ENCODE measurements at places on chromosomes 13 and 19.

- DNase-seq: no peak
Measured at GRCh38 chr13:73598020-73598712, 536.0 kb downstream of the KLF12 start.

- DNase-seq: no peak
Measured at GRCh38 chr13:83221813-83222241, 660.4 kb downstream of the SLITRK1 start.

DNA sequence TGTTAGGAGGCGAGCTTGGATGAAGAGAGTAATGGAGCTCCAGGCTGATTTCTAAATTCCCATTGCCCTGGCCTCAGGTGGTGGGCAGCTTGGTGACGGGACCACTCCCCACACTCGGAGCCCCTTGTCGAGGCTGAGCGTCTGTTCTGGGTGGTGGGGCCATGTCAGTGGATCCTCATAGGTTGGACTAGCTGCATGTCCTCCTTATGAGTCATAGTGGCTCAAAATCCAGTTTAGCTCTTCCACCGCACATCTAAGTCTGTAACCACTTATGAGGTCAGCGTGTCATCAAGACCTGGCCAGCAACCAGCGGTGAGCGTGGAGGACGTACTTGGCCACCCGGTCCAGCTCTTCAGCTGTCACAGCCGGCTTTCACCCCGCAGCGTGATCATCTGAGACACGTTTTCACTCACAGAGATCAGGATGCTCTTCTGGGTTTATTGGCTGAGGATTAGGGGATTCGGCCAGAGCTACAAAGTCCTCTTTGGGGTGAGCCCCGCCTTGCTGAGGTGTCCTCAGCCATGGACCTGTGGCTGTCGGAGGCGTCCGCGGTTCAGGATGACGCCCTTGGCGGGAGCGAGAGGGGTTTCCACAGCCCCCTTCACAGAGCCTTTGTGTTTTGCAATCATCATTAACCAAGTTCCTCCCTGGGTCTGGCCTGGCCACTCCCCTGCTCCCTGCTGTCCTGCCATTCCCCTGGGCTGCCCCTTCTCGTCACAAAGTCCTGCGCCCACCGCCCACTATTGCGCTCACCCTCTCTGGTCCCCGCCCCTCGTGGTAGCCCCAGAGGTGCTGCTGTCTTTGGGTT, 41.9 kb downstream of the ADPRHL1 start:
- DNase-seq: no peak

- DNase-seq: no peak
Measured at GRCh38 chr13:48443442-48444208, 30.7 kb upstream of the LPAR6 start.

DNA sequence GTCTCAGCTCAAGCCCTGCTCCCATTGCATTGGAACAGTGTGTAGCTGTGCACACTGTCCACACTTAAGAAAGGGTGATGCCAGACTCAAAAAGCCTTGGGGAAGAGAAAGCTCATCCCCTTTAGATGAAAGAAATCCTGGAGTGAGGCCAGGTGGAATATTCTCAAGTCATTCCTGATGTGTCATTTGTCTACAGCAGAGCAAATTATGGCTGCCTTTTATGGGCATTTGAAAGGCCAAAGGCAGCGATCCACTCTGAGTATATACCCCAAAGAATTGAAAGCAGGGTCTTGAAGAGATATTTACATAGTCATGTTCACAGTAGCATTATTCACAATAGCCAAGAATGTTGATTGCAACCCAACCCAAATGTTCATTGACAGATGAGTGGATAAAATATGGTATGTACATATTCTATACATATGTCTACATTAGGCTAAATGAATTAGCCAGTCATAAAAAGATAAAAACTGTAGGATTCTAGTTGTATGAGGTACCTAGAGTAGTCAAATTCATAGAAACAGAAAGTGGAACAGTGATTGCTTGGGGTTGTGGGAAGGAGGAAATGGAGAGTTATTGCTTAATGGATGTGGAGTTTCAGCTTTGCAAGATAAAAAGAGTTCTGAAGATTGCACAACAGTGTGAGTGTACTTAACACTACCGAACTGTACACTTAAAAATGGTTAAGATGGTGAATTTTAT, 214.9 kb downstream of the KCNRG start:
- no peak for DNase-seq

GRCh38 chr13:73162912-73163911, 104.4 kb downstream of the KLF5 start:
- DNase-seq: no peak

DNA sequence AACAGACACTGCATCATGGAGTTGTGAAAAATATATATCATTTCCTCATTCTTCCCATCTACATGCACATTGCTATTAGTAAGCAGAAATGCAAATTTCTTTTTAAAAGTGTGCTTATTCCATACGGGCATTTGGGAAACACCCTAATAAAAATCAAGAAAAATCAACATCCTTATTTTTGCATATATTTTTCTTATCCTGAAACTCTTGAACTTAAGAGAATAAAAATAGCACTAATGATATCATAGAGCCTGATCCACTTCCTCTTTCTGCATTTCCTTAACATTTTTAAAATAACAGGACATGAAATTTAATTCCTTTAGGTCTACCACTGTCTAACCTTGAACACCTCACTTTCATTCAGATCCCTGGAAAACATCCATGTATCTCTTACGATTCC, 123.3 kb downstream of the VWA8 start:
- no peak for DNase-seq

DNA sequence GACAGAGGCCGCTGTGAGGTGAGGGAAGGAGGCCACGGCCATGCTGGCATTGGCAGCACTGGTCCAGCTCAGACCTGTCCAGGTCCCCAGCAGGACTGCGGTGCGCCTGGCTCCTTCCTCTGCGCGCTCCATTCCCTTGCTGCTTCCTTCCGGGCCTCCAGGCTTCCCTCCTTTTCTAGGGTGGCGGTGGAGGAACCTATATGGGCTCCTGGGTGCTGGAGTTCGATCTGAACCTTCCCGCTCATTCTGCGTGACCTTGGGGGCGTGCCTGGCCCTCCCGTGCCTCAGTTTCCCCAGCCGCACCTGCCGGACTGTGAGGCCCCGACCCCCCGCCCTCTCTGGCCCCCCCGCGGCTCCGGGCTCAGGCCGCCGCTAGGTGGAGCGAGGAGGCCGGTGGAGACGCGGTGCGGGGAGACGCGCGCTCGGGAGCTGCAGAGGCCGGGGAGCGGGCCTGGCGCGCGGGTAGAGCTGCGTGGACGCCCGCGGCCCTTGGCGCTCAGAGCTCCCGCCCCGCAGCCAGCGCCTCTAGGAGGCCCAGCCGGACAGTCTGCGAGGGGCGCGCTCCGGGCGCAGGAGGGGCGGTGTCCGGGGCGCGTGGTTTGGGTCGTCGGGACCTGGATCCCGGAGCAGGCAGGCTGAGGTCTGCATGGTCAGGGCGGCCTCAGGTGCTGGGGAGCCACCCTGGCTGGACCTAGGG, 29.9 kb downstream of the EFNA2 start:
- no peak for DNase-seq

- no peak for DNase-seq
Measured at GRCh38 chr13:32384702-32385101, 43.2 kb downstream of the N4BP2L1 start.

DNA sequence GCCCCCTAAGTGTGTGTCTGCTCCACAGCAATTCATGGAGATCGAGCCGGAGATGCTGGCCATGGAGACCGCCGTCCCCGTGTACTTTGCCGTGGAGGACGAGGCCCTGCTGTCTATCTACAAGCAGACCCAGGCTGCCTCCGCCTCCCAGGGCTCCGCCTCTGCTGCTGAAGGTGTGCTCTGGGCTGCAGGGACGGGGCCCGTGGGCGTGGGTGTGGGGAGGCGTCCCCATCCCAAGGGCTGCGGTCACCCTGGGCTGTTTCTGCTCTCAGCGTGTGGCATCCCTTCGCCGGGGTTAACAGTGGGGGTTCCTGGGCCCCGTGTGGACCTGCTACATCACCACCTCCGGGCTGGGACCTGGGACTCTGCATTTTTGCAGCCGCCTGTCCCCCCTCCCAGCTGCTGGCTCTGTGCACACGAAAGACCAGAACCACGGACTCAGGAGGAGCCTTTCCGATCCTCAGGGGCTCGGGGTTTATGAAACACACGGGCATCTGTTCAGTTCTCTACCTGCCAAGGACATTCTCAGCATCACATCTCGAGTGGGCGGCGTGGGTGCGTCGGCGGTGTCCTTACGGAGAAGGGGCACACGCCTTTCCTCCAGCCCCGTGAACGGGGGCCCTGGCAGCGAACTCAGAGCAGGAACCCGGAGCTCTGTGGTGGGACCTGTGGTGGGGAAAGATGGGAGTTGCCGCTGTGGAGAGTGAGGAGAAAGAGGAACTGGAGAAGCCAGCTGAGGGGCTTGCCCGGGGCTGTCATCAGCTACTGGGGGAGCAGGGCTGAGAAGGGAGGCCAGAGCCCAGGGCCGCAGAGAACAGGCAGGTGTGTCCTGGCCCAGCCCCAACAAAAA, 7.8 kb downstream of the NCLN start:
- no peak for DNase-seq

DNA sequence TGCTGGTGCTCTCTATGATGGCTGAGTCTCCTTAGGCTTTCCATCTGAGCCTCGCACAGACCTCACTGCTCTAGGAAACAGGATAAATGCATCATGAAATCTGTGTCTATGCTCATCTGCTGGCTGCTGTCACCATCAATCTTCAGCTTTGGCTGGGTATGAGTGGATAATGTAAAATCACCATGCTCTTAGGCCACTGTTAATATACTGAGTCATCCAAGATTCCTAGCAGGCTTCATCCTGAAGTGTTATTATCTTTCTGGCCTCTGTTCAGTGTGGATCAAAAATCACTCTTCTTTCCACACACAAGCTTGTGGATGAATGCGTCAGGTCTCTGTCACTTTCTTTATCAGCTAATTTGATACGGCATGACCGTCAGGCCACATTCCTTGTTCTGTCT, 317.4 kb downstream of the NALCN start:
- no peak for DNase-seq

DNA sequence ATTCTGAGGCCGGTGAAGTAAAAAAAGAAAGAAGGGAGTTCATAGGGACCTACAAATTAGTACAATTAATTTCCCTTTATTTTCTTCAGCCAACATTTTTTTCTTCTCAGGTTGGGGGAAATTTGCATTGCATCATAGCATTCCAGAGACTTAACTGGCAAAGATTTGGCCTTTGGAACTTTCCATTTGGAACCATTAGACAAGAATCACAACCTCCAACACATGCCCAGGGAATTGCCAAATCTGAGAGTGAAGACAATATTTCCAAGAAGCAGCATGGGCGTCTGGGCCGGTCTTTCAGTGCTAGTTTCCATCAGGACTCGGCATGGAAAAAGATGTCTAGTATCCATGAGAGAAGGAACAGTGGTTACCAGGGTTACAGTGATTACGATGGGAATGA, 6.4 kb upstream of the ERCC5 start:
- no peak for DNase-seq

DNA sequence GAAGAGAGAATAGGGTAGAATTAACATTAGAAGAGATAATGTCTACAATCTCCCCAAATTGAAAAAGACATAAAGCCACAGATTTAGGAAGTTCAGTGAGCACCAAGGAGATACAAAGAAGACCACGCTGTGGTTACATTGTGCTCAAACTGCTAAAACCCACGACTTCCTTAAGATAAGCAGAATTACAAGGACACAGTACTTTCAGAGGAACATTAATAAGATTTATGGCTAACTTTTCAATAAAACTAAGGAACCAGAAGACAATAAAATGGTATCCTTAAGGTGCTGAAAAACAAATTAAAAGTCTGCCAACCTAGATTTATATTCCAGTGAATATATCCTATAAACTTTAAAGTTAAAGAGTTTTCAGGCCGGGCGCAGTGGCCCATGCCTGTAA, 7.4 kb upstream of the IL17D start:
- DNase-seq: no peak

DNA sequence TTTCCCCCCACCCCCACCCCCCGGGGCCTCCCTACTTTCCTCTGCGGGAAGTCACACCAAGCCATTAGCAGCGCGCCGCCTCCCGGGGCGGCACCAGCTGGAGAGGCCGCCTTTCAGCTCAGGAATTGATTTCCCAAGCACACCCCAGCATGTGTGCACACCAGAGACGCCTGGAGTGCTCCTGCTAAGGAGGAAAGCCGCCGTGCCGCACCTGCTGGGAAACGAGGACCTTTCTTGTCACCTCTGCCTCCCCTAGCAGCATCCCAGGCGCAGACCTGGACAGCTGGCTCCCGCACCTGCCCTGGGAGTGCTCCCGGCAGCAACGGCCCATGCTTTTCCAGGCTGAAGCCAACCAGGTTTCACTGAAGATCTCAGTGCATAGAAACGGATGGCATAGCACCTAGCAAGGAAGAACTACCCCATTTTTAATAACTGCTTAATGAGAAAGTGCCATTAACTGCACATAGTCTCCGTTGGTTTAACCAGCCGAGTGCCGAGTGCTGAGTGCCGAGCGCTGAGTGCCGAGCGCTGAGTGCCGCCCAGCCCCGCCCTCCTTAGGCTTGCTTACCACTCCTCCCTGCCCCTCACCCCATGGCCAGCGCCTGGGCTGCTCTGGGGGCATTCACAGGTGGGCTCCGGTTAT, 165.0 kb downstream of the USP12 start:
- peak; percentile 92 for DNase-seq

DNA sequence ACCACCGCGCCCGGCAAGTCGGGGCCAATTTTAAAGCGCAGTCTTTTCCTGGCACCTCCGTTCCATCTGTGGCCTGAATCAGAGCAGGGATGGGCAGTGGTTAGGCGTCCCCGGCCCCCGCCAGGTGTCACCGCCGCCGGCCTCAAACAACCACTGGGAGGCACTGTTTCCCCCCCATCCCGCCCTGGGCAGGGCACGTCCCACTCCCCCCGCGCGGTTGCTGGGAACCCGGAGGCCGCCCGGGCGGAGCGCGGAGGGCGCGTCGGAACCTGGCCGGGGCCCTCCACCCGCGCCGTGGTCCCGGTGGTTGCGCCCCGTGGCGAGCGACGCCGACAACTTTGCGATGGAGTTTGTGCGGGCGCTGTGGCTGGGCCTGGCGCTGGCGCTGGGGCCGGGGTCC, at the start of gene GRIN3B:
GRIN3B (plus strand) TSS at position 325 of the 400 bp plus-strand sequence; CDS start at position 344, 19 bp downstream.
- no peak for DNase-seq

- DNase-seq: no peak
Measured at GRCh38 chr19:45739498-45740439, 6.5 kb downstream of the MEIOSIN start.

- no peak for DNase-seq
Measured at GRCh38 chr13:53012707-53013106, 15.9 kb upstream of the OLFM4 start.

DNA sequence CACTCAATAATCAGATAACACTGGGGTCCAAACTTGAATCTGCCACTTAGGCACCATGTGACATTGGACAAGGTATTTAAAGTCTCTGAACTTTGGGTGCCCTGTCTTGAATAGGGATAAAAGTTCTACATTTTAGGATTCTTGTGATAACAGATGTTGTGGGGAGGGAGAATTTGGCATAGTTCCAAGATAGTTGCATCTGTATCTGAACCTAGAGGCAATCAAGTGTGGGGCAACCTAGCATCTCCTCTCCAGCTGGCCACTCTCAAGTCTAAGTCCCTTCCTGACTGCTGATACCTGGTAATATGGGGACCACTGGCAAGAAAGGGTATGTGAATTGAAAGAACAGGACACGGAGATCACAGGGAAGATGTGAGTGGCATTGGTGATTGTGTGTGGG, 256.1 kb downstream of the FOXO1 start:
- DNase-seq: no peak

Measured in NCI-H524 treated with DMSO at 0.1 percent for 48 hours (cell line).